Epithelial cell of prostate (primary cell): ENCODE measurements at places on chromosomes 11 and 22.

DNA sequence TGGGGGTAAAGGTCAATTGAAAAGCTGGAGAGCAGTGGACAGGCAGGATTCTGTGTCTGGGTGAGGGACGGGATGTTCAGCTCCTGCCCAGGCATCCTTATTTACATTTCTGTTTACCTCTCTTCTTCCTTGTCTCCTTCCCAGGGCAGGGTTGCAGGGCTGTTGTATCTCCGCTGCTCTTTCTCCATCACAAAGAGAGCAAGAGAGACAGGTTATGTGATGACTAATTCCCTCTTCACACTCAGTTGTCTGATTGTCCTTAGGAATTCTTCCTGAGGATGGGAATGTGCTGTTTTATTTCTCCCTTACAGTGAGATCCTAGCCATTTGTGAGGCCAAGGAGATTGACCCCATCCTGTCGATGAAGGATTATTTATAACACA is 104.9 kb downstream of the VPREB1 start:
- DNase-seq: no peak

DNA sequence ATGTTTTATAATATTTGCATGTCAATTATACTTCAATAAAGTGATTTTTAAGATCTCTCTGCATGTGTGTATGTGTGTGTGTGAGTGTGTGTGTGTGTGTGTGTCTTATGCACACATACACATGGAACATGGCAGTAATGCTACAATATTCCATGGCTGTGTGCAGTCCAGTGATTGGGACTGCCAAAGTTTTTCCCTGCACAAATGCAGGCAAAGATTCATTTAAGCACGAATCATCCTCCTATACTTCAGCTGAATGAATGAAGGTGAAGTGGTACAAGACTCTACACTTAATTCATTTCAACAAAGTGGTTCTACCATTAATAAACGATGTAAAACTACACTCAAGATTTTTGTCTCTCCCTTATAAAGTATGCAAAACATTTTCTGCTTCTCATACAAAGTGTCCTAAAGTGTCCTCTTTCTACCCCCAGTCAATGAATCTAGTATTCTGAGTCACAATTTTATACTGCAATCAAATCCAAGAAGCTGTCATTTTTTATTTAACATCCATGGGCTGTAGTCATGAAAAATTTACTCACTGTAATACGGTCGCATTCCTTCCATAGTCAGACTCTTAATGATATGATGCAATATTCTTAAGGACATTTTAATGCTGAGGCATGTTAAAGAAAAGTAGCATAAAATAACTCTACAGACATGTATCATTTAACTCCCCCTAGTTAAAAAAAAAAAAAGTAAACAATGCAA is 132.4 kb downstream of the TTC28 start:
- DNase-seq: no peak

DNA sequence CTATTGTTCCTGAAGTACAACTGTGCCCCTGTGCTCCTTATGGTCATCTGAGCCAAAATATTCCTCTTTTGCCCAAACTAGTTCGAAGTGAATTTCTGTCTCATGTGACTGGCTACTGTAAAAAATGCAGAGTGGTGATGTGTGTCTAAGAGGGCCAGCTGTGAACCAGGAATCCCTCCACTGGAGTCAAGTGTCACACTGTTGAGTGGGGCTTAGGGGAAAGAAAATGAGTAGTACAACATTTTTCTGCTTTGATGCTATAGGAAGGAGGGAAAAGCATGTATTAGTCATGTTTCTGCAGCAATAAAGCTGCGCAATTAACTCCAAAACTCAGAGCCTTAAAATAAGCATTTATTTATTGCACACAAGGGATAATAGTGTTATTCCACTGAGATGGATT is 39.8 kb upstream of the HMGXB4 start:
- no peak for DNase-seq

DNA sequence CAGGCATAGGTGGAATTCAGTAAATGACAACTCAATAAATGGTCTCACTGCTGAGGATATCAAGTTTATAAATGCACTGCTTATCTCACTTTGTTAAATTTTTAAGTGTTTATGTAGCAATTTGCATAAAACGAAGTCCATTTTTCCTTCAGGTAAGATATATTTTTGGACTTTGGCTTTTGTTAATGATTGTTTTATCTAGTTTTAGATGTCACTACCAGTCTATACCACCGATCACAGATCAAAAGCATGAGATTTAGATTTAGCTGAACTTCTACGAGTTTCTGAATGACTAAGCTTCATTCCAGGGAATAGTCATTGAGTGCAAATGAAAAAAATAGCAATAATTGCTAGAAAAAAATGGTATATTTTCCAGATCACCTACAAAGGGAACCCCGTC is 12.8 kb upstream of the SLC5A12 start:
- no peak for DNase-seq

GRCh38 chr11:93654226-93654625 is 7.3 kb upstream of the CEP295 start:
- DNase-seq: no peak

GRCh38 chr11:78654071-78654470 is 79.4 kb upstream of the NARS2 start:
- DNase-seq: no peak

DNA sequence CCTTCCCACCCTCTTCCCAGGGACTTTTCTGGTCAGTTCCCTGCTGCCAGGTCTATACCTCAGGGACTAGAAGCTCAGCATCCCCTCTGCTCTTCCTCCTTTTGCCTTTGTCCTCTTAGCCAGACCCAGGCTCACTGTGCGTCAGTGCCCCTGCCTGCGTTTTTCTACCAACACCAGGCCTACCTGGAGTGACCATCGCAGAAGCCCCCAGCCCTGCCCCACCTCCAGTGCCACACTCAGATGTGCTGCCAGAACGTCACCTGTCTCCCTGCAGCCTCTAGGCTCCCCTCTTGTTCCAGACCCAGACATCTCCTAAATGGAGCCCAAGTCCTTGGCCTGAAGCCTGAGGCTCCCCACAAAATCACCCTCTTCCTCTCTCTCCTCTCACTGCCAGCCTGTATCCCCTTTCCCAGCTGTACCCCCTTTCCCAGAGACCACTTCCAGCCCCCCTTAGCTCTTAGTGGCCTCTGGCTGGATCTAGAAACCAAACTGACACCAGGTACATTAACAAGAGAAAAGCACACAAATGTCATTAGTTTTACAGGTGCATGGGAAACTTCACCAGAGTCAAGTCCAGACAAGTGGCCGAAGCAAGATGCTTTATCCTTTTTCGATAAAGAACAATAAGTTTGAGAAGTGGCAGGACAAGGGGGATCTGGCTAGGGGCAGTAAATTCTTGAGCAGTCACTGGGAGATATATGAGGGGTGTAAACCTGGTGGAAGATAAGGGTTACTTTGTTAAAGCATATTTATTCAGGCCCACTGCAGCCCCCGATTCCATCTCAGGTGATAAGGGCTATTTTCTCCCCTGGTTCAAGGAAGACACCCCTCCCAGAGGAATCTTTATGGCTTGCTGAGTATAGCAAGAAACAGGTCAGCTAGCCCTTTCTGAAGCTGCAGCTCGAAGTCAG is 61.5 kb downstream of the BCR start:
- no peak for DNase-seq

- no peak for DNase-seq
These were observed 68.3 kb downstream of the ARHGEF12 start for GRCh38 chr11:120404495-120404894.

- DNase-seq: peak; percentile 95
These were observed 153.4 kb downstream of the CCDC34 start for GRCh38 chr11:27209562-27210005.

GRCh38 chr11:64846998-64847666 is 2.7 kb upstream of the CDC42BPG start:
- DNase-seq: no peak

DNA sequence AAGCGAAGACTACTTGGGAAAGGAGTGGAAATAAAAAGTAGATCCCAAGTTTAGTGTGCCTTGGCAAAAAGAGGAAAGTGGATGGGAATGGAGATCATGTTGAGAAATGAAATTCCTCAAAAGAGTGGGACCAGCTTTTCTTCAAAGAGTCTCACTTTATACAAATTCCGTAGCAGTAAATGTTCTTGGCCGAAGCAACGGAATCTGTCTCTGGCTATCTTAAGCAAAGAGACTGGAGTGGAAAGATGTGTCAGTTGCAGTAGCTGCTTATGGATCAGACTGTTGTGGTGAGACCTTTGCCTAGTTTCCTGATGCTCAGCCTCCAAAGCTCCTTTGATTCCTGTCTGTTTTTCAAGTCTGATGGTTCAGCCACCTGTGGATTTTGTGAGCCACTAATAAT is 73.6 kb downstream of the CSTPP1 start:
- DNase-seq: no peak

GRCh38 chr11:126350836-126351235 is 4.7 kb upstream of the ST3GAL4 start:
- no peak for DNase-seq

- peak; percentile 37 for DNase-seq
These were observed 54.7 kb downstream of the MICAL3 start for GRCh38 chr22:17969701-17970113.

DNA sequence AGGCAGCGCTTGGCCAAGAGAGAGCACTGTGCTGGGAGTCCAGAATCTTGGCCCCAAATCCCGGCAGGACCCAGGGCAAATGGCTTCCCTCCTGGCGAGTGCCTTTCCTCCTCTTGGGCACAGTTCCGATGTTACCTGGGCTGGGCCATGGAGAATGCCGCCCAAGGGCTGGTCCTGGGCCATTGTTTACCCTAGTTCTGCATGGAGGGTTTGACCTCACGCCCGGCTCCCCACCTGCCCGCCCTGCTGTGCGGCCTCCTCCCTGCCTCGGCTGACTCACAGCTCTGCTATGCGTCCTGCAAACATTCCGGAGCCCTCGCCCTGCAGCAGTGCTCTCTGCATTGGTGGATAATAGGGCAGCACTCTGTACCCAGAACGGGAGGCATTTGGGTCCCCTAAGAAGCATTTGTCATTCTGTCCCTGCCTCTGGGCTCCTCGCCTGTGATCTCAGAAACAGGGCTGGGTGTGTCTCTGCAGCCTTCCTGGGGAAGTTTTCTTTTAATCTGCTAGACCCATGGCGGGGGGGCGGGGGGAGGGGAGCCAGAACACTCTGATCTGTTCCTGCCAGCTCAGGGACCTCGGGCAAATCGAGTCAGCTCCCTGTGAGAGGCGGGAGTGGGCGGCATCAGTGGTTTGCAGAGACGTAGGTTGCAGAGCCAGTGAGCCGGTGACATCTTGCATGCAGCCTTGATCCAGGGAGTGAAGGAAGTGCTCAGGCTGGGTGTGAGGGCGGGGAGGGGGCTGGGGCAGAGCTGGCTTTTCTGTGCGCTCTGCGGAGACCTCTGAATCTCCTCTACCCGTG is 32.9 kb upstream of the SMIM38 start:
- peak; percentile 68 for DNase-seq

- no peak for DNase-seq
These were observed 685.4 kb downstream of the BRD1 start for GRCh38 chr22:49142296-49142695.

- no peak for DNase-seq
These were observed 3.8 kb downstream of the SMTN start for GRCh38 chr22:31084811-31085492.

DNA sequence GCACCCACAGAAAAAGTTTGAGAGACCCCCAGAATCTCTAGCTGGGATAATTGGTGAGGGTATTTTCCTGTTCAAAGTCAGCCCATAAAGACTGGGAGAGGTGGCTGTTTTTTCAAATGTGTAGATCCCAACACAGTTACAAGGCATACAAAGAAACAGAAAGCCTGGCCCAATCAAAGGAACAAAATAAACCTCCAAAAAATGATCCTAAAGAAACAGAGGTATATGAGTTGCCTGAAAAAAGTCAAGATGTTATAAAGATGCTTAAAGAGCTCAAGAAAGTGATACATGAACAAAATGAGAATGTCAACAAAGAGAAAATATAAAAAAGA is 40.2 kb upstream of the MMP12 start:
- no peak for DNase-seq

GRCh38 chr11:112226062-112226830 is at the start of gene PTS:
Gene PTS (plus strand): TSS chr11:112226428. CDS start chr11:112226444, 16 bp downstream.
- peak; percentile 26 for DNase-seq

GRCh38 chr22:30546616-30547015 is at the start of gene SEC14L6:
Gene SEC14L6 (minus strand): TSS chr22:30546741. CDS start chr22:30546682, 59 bp downstream.
- no peak for DNase-seq

- no peak for DNase-seq
These were observed 45.2 kb downstream of the MORC2 start for GRCh38 chr22:30923168-30923900.

- DNase-seq: peak; percentile 6
These were observed 48.6 kb downstream of the ZC3H12C start for GRCh38 chr11:110141812-110142211.

GRCh38 chr11:35394941-35395340 is 24.4 kb downstream of the SLC1A2 start:
- no peak for DNase-seq

GRCh38 chr11:33063326-33063881 is 24.0 kb downstream of the TCP11L1 start:
- no peak for DNase-seq

DNA sequence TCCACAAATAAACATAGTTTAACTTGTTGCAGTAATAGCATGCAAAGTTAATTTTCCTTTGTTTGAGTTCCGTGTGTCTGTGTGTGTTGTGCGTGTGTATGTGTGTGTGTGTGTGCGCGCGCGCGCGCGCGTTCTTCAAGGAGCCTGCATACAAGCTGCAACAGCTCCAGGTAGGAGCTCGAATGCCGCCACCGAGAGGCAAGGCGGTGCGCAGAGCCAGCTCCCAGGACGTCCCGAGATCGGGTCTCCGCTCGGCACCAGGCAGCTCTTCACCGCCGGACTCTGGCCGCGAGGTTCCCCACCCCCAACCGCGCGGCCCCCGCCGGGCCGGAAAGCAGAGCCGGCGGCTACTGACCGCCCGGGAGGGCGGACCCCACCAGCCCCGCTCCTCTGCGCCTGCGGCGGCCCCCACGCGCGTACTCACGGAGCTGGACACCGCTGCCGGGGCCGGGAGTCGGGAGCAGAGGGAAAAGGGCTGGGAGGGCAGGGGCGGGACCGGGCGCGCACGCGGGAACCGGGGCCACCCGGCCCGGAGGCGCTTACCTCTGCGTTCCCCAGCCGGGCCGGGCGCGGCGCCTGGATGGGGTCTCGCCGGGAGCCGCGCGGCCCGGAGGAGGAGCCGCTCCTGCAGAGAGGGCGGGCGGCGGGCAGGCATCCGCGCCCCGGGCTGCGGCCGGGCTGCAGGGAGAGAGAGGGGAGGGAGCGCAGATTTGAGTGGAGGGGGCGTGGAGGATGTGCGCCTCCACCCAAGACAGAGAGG is 40.4 kb upstream of the AKIP1 start:
- DNase-seq: peak; percentile 69

DNA sequence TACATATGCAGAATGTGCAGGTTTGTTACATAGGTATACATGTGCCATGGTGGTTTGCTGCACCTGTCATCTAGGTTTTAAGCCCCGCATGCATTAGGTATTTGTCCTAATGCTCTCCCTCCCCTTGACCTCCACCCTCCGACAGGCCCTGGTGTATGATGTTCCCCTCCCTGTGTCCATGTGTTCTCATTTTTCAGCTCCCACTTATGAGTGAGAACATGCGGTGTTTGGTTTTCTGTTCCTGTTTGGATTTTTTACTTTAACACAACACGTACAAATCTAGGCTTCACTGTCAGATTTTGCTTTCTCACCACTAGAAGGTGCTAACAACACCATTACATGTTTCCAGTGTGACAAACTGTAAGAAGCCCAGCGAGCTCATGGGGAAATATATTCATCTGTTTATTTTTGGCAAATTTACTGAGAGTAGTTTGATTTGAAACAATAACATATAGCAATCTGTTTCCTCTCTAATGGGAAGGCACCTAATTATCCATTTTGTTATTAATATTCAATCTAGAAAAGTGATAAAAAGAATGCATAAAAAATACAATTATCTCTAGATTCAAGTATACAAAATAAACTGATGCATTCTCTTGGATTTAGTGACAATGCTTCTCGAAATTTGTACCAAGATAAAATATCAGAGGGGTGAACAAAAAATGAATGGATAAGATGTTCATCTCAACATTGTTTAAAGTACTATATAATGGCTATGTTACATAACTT is 23.2 kb upstream of the BIRC3 start:
- DNase-seq: no peak
